ENCODE measurements at places on chromosomes 5 and 9.
A peak's percentile ranks its signal among the peaks of the same experiment; 100 is the strongest.

- peak; percentile 75 for DNase-seq
Observed at GRCh38 chr5:170681013-170681433, 102.5 kb upstream of the GABRP start.

DNA sequence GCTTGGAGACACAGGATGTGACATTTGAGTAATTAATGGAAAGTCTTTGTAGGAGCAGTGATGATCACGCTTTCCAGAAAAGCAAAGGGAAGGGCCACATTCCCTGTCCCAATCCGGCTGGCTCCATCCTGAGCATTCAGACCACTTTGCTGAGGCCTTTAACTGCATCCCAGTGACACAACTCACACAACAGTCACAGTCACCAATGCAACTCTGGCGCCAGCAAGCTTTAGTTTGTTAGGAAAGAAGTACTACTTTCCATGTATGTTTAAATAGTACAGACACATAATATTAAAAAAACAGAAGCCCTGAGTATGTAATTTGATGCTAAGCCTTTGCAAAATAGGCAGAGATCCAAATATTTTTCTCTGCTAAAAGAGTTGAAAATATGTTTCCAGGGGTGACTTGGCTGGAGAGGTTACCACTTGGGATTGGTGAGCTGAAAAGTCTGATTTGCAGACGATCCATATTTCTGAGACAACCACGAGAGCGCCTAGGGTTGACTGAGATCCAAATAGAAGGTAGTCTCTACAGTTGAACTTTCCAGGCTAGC lies 31.7 kb upstream of the GAS1 start:
- DNase-seq = no peak

DNA sequence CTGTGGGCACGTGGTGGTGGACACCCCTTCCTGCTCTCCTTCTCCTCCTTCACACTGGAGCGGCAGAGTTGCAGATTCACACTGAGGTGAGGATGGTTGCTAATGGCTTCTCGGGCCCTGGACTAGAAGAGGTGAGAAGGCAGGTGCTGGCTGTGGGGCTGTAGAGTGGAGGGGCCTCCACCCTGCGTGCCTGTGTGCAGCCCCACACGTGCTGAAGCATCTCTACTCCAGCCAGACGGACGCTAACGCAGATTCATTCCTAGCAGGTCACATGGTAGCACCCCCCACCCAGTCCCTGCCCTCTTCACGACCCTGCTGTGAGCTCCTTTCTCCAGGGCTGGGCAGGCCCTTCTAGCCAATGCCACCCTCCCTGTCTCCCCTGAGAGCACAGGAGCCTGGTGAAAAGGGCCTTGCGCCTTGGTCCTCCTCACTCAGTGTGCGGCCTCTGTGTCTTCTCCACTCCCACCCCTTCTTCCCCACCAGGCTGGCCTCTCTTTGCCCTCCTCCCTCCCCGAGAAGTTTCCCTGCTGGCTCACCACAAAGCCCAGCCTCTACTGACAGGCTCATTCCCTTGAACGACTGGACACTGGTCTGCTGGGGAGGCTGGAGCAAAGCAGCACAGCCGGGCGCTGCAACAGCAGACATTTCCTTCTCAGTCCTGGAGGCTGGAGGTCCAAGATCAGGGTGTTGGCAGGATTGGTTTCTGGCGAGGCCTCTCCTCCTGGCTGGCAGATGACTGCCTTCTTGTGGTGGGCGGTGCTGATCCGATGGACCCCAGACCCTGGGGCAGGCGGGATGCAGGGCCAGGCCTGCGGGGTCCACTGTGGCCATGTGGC lies 14.2 kb downstream of the CACNA1B start:
- no peak for DNase-seq

GRCh38 chr5:93079046-93079445 lies 502.0 kb downstream of the NR2F1-AS1 start:
- DNase-seq = no peak

- DNase-seq = no peak
Observed at GRCh38 chr5:51599587-51599986, 216.3 kb downstream of the ISL1 start.

DNA sequence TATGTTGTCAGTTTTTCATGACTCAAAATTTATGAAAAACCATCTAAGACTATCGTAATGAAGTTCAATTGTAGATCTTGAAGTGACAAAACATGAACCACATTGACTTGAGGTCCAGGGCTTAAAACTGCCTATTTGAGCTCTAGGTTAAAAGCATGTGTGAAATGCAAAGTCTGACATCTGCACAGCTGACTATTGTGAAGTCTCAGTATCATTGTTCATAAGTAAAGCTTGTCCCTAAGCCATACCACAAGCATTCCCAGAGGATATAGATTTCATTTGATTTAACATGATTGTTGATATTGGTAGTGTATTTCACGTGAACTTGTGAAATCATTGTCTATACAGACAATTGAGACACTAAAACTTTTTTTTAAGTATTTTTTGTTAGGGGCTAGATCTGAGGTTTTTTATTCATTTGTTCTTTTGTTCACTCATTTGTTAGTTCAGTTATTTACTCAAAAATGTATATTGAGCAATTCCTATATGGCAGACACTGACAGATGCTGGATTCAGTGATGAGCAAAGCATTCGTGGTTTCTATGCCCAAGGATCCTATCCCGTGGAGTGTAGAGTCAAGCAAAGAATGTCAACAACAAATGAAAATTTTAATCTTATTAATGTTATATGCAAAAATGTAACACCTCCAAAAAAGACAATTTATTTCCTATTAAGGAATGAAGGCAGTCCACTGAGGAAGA lies 485.2 kb downstream of the RAB3C start:
- DNase-seq = no peak

- peak; percentile 86 for DNase-seq
Observed at GRCh38 chr5:177500685-177501522, 3.5 kb upstream of the PDLIM7 start.

- DNase-seq = no peak
Observed at GRCh38 chr5:150946351-150946905, 41.6 kb upstream of the ZNF300 start.

DNA sequence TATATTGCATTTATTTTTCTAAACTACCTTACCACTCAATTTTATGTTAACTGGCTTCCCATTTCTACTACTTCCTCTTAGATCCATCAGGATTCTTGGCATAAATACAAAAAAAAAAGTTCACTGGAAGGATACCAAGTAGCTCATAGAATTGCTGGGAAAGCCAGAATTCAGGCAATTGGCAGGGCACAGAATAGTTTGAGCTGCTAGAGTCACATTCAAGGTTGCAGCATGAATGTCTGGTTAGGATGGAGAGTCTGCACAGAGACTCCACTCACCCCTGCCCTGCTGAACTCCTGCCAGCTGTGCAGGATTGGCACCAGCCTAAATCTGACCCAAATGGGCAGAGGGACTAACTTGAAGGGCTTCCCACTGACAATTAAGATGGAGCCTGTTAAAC lies 4.9 kb upstream of the AMACR start:
- no peak for DNase-seq

DNA sequence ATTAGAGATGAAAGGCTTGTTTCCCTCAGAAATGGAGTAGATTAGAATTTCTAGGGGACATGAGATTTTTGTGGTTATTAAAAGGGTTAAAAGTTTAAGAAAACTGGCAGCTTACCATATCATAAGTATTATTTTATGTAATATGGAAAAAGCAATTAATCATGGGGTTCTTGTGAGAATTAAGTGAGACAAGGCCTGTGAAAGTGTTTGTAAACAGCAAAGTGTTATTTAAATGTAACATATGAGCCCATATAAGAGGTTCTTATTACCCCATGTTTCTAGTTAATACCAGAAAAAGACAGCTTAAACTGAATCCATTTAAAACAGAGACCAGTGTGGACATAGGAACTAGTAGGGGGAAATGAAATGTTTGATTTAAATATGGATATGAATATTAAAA lies 241.1 kb upstream of the PIK3R1 start:
- no peak for DNase-seq

DNA sequence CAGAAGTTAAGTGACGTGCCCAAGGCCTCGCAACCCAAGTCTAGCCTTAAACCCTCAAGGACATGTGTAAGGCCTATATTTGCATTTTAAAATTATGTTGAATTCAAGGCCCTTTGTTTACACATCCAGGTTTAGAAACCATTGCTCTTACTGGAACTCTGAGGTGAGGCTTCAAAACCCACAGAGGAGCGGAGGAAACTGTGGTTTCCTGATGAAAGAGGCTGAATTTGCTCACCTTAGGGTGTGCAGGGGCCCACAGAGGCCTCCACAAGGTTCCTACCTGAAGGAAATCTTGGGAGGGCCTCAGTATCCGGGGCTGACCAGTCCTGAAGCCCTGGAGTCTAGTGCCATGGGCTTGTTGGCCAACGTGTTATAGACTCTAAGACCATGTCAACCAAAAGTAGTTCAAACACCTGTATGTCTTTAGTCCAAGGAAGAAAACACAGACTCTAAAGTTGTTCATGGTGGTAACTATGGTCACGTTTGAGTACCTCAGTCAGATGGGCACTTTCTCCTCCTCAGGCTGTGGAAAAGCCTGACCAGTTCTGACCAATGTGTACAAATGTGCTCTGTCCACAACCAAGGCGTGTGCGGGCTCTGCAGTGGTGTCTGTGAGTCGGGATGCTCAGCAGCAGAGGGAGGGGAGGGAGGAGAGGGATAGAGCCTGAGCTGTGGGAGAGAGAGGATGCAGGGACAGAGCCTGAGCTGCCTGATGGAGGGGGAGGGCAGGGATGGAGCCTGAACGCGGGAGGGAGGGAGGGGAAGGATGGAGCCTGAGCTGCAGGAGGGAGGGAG lies 124.6 kb upstream of the ERCC6L2 start:
- no peak for DNase-seq

- peak; percentile 31 for DNase-seq
Observed at GRCh38 chr9:76619197-76619596, 145.0 kb upstream of the PCA3 start.

DNA sequence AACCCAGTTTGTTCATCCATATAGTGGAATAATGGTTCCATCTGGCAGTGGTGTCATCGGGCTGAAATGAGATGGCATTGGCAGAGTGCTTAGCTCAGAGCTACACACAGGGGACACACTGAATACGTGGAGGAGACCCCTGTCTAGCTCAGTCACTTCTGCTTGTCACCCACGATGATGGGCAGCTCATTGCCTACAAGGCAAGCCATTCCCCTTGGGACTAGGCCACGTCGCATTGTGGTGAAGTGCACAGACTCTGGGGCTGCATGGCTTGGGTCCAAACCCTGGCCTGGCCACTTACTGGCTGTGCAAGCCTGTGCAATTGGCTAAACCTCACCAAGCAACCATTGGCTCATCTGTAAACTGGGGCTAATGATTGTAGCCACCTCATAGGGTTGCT lies 3.2 kb upstream of the FBP1 start:
- no peak for DNase-seq

DNA sequence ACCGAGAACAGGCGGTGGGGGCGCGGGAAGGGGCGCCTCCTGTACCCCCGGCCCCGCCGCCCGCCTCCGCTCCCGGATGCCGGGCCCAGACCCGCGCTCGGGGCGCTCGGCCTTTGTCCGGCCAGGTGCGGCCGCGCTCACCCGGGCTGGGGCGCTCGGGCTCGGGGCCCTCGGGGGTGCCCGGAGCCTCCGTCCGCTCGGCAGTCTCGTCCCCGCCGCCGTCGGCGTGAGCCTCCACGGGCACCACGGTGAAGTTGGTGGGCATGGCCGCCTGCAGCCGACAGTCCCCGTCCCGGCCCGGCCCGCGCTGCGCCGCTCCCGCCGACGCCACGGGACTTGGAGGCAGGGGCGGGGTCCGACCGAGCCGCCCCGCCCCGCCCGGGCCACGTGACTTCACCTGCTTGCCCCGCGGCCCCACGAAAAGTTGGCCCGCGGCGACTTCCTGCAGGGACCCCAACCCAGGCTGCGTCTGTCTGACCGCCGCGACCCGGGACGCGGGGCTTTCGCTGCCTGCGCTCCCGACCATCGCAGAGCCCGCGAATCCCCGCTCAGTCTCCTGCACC lies at the start of gene SLC12A7:
Gene SLC12A7 (minus strand): TSS at position 337 of the 563 bp plus-strand sequence. CDS start 72 bp downstream, at position 265.
- peak; percentile 64 for DNase-seq

GRCh38 chr5:179373961-179374505 lies 28.8 kb upstream of the ADAMTS2 start:
- DNase-seq = no peak

DNA sequence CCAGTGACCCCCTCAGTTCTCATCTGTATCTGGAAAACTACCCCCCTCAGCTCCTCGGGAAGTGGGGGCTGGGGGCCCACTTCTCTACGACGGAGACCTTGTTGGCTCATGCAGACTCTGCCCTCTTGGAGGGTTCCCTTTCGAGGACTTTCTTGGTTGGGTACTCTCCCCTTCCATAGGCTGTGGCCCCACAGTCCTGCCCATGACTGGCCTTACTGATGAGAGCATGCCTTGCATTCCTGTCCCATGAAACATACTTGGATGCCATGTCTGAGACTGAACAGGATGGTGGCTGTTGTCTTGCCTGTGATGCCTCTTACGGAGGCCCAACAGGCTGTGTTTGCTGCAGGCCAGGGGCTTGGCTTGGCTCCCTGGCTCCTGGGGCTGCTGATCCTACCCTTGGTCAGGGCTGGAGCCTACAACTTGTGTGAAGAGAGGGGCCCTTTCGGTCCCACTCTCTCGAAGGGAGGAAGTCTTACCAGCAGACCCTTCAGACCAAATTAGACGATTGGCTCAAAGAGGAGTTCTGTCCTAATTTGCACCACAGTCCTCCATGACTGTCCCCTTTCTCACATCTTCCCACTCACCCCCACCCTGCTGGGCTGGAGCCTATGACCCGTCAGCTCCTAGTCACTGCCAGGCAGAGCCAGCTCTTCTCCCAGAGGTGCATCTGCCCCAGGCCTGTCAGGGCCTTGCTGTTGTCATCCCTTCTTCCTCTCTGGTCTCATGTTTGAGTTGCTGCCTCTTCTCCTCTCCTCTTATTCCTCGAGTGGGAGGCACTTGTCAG lies 109.9 kb downstream of the CACNA1B start:
- DNase-seq = no peak

GRCh38 chr9:3124001-3124400 lies 280.1 kb upstream of the PUM3 start:
- no peak for DNase-seq

DNA sequence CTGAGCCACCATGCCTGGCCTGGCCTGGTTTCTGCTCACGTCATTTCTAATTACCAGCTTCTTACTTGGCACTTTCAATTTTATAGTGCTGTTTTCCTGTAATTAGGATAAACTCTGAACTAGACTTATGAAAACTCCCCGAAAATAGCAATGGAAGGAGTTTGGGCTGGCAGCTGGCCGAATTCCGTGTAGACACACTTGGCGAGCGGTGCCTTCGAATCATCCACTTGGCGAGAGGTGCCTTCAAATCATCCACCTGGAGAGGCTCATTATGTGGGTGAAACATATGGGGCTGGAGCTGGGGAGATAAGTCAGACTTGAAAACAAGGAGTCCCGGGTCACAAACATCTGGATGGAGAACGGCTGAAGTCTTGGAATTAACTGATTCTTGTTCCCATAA lies 203.7 kb downstream of the ROR2 start:
- no peak for DNase-seq

DNA sequence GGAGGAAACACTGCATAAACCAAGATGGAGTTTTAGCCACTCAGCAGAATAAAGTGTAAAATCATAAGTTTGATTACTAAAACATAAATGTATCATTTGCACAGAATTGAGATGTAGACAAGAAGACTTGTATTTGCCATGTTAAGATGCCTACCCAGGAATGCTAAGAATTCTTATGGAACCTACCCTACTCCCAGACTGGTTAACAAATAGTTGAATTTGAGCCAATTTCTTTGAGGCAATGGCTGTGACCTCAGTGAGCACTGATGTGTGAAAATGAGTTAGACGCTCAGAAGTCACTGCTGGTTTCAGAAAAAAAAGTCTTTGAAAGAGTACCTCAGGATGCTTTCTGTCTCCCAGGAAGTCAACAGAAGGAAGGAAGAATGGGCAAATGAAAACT lies 95.6 kb downstream of the ESM1 start:
- DNase-seq = no peak

GRCh38 chr5:42881416-42882117 lies 69.9 kb upstream of the SELENOP start:
- peak; percentile 61 for DNase-seq

GRCh38 chr9:134210908-134211810 lies 46.8 kb upstream of the RNU6ATAC start:
- no peak for DNase-seq
